CD4-positive, alpha-beta T cell treated with Interleukin-15 for 4 hours (primary cell): ENCODE measurements at places on chromosomes 16 and 17.

GRCh38 chr16:72940886-72941285, 107.0 kb downstream of the ZFHX3 start:
- DNase-seq: no peak

DNA sequence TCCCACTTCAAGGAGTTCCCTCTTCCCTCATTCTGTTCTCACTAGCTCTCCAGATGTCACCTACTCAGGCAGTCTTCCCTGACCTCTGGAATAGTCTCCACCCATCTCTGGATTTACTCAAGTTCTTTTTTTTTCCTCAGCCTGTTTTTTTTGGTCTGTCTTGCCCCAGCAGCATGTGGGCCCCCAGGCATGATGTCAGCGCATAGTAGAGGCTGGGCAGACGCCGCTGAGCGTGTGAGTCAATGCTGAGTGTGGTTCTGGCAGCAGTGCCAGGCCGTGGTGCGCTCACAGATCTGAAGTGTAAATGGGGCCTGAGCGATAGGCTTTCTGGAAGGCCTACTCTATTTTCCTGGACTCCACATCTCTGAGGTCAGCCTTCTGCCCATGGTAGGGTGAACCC, 2.7 kb upstream of the KCNJ18 start:
- DNase-seq: no peak

- DNase-seq: no peak
Observed at GRCh38 chr16:72783716-72784318, 264.1 kb downstream of the ZFHX3 start.

- DNase-seq: no peak
Observed at GRCh38 chr16:23378921-23379320, 74.1 kb downstream of the COG7 start.

DNA sequence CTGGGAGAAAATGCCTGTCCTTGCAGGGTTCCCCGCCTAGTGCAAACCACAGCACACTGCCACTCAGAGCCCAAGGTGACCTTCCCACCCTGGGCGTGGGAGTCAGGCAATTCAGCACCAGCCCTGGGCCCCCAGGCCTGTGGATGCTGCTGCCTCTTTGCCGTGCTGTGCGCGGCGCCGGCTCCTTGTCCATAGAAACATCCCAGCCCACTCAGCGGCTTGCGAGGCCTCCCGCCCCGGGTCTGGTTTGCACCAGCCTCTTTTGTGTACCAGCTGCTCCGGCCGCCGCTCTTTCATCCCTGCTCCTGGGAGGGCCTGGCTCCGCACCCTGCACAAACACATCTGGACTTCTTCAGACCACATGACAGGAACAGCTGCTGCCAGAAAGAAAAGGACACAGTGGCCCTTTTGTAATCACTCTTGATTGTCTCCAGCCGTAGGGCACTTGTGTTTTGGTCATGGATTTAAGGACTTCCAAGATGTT, 75.4 kb upstream of the SDK2 start:
- no peak for DNase-seq

GRCh38 chr16:48949636-48950035, 332.0 kb downstream of the CBLN1 start:
- no peak for DNase-seq

- no peak for DNase-seq
Observed at GRCh38 chr16:1137604-1138003, 15.3 kb upstream of the CACNA1H start.

- peak; percentile 32 for DNase-seq
Observed at GRCh38 chr16:1706386-1707192, 594 bp downstream of the MAPK8IP3 start.

GRCh38 chr17:66963909-66964771, at the start of gene CACNG4:
CACNG4 (plus strand) TSS chr17:66964707; CDS start chr17:66964912, 205 bp downstream.
- DNase-seq: no peak

DNA sequence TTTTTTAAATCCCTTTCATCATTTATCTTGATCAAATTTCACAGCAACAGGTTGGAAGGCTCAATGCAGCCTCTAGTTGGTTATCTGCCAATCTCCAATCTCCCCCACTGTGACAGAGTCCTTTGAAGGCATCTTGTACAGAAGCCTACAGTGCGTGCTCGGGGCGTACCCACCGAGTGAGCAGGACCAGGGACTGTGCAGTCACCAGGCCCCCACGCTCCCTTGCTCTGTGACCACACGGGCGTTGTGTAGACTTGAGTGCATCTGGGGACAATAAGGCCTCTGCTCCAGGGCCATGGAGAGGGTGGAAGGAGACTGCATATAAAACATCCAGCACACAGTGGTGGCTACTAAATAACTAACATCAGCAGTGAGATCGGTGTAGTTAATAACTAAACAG, 63.4 kb downstream of the GTF3C1 start:
- DNase-seq: no peak

DNA sequence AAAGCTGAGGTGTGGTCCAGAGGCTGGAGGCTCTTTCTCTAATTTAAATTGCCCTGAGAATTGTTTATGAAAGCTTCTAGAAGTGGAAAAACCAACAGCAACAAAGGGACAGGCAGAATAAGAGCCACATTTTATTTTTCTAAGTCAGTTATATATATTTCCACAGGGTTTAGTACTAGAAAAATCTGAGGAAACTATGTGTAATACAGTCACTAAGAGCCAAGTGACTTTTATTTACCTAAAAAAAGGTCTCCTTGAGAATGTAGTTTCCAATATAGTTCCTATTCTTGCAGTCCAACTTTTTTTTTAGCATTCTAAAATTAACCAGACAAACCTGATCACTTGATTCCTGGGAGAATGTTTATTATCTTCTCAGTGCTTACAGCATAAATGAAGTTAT, 296.6 kb upstream of the MYOCD start:
- no peak for DNase-seq

DNA sequence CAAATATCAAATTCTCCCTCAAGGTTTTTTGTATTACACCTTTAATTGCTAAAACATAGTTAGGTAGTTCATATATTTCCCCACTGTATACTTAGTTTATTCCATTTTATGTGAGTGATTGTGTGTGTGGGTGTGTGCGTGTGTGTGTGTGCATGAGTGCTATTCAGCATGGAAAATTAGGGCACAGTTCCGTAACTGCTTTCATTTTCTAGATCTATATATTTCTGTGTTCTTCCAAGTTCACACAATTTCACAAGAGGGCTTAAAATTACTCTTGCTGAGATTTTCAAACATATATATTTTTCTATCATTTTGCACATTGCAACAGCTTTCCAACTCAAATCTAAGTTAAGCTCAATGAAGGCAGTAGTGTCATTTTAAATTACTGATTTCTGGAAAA, 782.9 kb upstream of the SOX9 start:
- DNase-seq: no peak

GRCh38 chr17:75516619-75517296, 430 bp downstream of the TSEN54 start:
- DNase-seq: no peak

DNA sequence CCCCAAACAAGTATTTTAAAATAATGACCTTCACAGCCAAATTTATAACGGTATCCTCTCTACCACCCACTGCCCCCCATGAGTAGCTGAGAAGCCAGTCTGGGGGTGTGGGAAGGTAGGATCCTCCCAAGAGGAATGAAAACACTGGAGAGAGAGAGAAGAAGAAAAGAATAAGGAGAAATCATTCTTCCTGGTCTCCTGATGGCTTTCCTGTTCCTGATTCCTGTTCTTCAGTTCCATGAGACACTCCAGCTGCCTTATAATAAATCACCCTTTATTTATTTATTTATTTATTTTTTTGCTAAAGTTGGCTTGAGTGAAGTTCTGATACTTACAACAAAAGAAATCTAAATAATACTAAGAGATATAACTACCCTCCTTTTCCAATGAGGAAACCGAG, 56.4 kb upstream of the FAM20A start:
- no peak for DNase-seq

DNA sequence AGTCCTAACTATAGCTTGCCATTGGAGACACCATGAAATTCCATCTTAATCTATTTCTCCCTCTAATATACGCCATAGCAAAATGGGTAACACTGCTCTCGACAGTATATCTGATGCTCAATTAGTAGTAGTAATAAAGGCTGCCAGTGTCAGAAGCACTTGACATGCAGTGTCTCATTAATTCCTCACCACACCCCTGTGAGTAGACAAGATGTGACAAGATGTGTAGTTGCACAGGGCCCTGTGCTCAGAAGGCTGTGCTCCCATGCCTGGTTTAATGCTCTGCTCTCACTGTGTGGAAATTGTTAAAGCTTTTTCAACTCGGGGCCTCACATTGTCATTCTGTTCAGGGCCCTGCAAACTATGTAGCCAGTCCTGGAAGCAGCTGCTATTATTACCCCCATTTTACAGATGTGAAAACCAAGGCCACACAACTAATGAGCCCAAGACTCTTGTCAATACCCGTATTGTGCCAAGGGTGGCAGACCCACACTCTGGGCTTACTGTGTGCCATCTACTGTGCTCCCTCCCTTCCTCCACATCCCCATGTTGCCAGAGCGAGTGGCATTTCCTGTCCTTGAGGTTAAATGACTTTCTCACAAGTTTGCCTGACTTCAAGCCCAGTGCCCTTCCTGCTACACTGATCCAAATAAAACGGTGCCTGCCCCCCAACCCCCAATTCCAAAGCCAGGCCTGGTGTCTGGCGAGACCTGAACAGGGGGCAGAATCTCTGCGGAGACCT, 287.3 kb upstream of the CCL2 start:
- DNase-seq: no peak

DNA sequence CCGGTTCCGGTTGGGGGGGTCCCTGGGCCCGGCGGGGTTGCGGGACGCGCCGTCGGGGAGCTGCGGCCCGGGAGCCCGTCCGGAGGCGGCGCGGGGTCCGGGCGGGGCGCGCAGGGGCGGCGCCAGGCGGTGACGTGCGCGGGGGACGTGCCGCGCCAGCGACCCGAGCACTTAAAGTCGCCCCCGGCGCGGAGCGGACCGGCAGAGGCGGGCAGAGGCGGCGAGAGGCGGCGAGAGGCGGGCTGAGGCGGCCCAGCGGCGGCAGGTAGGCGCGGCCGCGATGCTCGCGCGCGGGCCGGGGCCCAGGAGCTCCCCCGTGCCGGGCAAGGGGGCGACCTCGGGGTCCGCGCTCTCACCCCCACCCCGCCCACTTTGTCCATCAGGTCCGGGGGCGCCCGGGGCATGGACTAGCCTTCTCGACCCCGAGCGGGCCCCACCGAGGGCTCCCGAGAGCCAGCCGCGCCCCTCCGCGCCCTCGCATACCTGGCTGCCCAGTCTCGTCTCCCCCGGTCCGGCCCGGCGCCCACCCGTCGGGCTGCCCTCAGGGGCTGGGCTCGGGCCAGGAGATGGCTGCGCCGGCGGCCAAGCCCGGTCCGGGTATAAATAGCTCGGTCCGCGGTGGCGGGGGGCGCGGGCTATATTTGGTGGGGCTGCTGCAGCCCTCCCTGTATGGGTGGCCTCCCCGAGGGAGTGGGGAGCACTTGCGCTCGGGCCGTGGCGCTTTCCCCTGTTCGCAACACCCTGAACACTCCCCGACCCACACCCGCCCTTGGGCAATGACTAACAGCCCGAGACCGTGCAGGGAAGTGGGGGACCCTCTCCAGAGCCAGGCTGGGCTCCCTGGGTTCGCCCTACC, at the start of gene SLC16A3:
Gene SLC16A3, plus strand, starts transcription at position 201 of the 856 bp plus-strand sequence. CDS start 6,967 bp downstream, outside the sequence.
- DNase-seq: peak; percentile 66

DNA sequence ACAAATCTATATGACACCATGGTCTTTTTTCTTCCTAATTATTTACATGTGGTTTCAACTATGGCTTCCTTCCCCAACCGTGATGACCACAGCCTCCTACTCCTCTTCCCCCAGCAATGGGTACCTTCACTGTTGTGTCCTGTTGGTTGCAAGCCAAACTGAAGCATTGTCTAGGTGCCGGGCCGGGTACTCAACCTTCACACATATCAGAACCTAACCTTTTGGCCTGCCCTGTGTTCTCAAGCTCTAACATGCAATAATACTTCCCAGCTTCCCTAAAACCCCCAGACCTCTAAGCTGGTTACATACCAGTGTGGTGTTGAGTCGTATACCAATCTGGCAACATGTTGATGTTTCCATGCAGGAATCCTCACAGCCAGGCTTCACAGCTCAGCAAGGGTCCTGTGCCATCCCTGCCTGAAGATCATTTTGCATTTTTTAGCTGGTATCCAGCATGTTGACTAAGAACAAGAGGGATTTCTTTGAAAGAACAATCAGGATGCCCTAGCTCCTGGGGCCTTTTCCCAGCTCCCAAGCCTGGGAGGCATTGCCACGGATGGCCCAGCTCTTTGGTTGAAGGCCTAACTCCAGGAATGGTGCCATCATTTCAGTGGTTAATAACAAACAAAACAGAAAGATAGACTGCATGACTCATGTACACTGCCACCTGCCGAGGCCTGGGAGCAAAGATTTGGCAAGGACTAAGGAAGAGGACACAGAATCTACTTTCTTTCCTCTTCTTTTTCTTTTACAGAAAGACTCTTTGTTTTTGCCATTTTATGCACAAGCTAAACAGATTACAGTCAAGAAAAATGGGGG, 373.7 kb upstream of the SALL1 start:
- no peak for DNase-seq

DNA sequence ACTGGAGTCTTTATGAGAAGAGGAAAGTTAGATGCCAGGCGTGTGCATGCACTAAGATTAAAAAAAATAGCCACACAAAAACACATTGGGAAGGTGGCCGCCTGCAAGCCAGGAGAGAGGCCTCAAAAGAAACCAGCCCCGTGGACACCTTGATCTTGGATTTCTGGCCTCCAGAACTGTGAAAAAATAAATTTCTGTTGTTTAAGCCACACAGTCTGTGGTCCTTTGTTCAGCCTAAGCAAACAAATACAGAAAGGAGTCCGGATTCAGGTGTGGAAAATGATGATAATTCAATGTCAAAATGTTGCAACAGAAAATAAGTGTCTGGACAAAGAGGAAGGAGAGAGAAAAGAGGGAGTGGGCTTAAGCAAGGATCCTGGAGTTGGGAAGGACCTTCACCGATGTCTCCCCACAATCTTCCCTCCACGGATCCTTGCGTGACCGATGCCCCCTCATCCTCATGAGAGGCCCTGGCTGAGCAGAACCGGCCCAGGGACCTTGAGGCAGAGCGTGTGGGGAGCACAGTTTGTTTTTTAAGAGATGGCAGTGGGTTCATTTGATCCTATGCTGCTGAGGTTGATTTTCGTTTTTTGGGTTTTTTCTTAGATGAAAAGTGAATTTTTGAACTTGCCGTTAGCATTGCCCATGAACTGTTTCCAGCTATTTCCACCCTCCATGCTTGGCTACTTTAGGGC, 133.2 kb downstream of the IRX3 start:
- no peak for DNase-seq

- no peak for DNase-seq
Observed at GRCh38 chr16:67310561-67310960, 16.0 kb downstream of the KCTD19 start.

- DNase-seq: no peak
Observed at GRCh38 chr17:38984666-38985065, 17.5 kb upstream of the FBXO47 start.

DNA sequence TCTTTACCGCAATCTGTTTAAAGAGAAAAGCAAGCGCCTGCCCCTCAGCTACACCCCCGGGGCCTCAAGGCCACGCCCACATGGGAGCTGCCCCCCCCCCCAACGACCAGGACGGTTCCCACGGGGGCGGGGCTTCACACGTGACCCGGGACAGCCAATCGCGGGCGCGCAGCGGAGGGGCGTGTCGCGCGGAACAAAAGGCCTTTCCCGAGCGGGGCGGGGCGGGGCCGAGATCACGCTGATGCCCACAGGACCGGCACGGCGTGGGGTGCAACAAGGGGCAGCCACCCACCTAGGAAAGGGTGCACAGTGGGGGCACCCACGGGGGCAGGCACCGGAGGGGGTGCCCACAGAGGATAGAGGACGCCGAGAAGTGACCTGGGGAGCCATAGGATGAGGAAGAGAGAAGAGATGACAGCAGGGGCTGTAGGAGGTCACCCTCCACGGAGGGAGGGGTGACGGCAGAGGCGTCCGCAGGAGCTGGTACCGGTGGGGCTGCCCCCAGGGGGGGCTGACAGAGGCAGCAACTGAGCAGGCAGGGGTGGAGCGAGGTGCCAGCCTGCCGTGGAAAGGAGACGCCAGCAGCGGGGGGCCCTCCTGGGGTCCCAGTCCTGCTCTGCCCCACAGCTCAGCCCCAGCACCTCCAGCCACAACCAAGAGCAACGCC, 6.2 kb downstream of the UNKL start:
- DNase-seq: peak; percentile 96
